Right lung (tissue), 10 donors: ENCODE measurements at places on chromosomes 2 and 18. TPM values are rescaled to one million over a fixed set of nuclear protein-coding genes. Genes with fewer than 3 reads are reported as not detected.

DNA sequence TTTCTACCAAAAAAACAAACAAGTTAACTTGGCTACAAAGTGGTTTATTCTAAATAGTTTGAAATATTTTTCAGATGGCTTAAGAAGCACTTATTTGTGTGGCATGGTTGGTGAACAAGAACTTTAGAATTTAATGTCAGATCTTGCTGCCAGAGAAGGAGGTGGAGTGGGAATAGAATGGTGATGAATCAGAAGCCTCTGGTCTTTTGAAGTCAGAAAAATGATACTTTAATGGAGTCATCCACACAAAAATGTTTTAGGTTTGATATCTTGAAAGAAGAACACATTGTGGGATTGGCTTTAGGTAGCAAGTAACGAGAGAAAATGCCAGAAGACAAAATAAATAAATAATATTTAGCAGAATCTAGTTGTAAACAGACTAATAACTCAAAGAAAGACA lies 243.1 kb upstream of the FANCL start:
- no peak for DNase-seq

- no peak for DNase-seq
Measured at GRCh38 chr18:79610461-79611039, 69.1 kb upstream of the CTDP1 start.

DNA sequence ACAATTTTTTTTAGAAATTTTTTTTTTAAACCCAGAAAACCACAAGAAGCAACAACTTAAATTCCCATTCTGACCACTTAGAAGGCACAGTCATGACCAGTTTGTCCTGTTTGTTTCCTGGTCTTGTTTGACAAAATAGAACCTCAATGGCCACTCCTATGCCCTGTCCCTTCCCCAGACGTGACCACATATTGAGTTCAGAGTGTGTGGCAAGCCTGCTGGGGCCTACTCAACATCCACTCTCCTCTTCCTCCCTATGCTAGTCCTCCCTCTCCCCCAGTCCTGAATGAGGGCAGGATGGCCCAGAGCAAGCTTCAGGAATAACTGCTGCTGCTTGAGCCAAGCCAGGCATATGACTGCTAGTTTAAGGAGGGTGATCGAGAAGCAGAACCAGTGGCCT lies 89.6 kb downstream of the PRELID3A start:
- no peak for DNase-seq

DNA sequence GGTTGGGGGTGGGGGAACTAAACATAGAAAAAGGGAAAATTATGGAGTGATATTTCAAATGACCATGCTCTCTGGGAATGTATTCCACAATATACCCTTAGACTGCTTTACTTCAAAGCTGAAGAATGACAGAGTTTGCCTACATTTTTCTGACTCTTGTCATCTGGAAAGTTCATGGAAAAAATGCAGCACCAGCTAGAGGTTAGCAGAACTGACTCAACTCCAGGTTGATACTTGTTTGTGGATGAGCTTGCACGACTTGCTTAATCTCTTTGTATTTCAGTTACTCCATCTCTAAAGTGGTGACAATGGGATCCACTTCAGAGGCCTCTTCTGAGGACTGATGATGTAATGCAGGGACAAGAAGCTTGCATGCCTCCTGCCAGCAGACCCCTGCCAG lies 824.0 kb upstream of the ID2 start:
- DNase-seq: no peak

GRCh38 chr18:56799756-56800155 lies 148.6 kb downstream of the WDR7 start:
- no peak for DNase-seq

- DNase-seq: no peak
Measured at GRCh38 chr2:236745420-236746210, 176.0 kb downstream of the ACKR3 start.

- DNase-seq: no peak
Measured at GRCh38 chr18:64850791-64851190, 701.9 kb upstream of the LINC00305 start.

The GAREM1 gene
- 12.3 TPM for polyA plus RNA-seq
